ENCODE measurements at places on chromosomes 11 and 22.

DNA sequence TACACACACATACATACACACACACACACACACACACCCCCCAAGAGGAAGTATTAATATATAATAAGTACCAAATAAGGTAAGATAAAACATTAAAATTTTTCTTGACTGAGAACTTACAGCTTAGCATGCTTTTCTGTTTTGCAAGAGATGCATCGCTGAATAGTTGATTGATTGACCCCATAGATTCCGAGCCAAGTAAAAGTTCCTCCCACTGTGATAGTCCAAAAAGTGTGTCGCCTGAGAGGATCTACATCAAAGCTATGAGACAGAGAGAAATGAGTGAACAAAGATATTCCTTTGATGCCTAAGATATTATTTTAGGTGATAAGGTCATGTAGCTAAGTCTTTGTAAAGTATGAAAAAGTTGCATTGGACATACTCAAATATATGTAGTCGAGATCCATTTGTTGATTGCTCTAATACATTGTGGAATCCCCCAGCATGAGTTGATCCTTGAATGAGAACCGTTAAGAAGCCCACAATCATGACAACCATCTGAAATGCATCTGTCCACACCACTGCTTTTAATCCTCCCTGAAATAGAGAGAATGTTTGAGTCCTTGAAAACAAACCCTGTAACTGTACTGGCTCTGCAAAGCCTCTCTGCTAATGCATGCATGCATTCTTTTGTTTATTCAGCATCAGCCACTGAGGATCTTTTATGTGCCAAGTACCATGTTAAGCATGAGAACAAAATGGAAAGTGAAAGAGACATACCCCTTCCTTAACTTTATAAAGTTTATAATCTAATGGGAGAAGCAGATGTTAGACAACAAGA is 18.3 kb downstream of the SLC5A12 start:
- no peak for DNase-seq

DNA sequence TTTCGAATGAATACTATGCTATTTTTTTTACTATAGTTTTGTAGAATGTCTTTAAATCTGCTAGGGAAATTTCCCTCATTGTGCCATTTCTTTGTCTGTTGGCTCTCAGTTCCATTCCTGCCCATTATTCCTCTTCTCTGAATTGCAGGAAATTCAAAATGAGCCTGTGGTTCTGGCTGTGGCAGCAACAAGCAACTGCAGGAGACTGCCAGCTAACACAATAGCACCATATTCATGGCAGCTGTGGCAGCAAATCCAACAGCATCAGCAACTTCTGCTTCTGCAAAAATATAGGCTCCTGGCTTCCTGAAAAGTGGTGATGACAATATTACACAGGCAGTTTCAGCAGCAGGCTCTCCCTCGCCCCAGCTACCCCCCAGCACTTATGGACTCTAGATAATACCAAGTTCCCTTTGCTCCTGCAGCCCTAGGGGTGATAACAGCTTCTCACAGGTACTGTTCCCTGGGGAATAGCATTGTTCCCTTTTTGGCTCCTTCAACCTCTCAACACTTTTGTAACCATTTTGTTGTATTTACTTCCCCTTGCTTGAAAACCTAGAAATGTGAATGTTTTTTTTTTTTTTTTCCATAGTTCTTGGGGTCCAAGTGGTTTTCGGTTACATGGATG is 9.3 kb downstream of the PATE4 start:
- DNase-seq = no peak

GRCh38 chr11:3723014-3723708 is 52.0 kb upstream of the CHRNA10 start:
- no peak for DNase-seq

- DNase-seq = no peak
Observed at GRCh38 chr11:68215524-68216170, 2.6 kb upstream of the KMT5B start.

GRCh38 chr11:127044535-127044934 is 44.0 kb upstream of the KIRREL3 start:
- DNase-seq = no peak

- no peak for DNase-seq
Observed at GRCh38 chr11:46505741-46506482, 87.9 kb downstream of the AMBRA1 start.

DNA sequence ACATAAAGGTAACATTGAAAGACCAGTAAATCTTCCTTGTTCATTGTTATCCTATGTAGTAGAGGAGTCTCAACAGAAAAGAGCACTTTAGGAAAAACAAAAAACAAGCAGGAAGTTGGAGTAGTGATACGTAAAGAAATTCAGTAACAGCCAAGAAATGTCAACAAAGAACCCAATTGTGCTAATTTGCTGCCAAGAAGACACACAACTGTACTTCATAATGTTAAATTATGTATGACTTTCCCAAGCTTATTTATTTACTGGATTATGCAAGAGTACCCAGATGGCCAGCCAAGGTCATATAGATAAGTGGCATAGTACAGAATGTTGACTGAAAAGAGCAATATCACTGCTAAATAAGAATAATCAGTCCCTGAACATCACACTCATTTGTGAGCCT is 264.7 kb upstream of the CCDC179 start:
- DNase-seq = no peak

GRCh38 chr11:122984186-122985011 is 2.8 kb upstream of the BSX start:
- peak; percentile 55 for DNase-seq

DNA sequence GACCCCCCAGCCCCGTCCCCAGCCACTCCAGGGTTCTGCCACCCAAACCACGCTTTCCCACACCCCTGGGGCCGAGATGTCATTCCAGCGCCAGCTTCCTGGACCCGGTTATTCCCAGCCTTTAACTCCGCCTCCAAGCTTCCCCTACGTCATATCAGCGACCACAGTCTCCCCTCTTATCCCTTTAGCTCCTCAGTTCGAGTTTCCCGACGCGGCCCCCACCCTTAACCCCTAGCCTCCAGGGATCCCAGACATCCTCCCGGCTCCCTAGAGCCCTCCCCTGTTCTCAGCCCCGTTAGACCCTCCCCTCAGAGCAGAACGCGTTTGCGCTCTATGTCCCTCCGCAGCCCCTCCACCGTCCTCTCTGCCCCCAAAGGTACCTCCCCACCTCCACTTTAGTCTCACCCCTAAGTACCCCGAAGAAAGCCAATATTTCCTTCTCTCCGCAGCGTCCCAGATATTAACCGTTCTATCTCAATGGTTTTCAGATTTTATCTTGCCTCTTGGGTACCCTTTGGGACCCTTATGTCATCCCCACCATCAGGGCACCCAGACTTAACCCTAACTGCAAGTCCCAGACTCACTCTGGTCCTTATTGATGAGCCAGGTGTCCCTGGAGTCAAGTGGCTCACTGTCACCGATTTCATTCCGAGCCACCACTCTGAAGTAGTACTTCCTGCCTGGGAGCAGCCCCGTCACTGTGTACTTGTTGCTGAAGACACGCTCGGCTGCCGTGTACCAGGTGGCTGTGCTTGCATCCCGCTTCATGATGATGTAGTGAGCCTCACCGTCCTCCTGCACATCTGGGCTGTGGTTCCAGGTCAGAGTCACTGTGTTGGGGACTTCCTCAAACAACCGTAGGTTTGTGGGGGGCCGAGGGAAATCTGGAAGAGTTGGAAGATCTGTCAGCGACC is 8.0 kb downstream of the TMEM86A start:
- no peak for DNase-seq

- no peak for DNase-seq
Observed at GRCh38 chr22:47113853-47114415, 351.5 kb downstream of the TBC1D22A start.

DNA sequence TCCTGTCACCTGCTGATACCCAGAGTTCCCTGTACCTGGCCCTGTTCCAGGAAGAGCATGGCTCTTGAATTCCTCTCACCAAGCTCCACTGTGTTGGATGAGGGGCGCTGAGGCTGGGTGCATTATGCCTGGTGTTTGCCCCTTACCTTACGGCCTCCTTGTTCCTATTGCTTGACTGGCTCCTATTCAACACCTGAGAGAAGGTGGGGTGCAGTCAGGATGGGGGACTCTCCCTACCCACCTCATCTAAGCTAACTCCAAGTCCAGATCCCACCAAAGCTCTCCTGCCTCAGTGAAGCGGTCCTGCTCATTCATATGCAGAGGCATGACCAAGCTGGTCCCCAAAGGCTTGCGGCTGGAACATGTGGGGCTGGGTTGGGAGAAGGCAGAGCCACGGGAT is 35.8 kb upstream of the RIC3 start:
- no peak for DNase-seq

DNA sequence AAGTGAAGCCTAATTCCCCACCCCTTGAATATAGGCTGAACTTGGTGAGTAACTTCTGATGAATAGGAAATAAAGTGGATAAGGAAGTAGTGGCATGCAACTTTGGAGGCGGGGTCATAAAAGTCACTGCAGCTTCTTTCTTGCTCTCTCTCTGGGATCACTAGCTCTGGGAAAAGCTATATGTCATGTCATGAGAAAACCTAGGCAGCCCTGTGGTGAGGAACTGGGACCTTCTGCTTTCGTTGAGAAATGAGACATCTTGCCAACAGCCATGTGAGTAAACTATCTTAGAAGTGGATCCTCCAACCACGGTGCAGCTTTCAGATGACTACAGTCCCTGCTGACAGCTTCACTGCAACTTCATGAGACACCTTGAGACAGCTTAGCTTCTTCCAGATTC is 15.7 kb downstream of the ZNF214 start:
- no peak for DNase-seq

- DNase-seq = no peak
Observed at GRCh38 chr11:74540270-74540669, 46.7 kb upstream of the LIPT2 start.

- no peak for DNase-seq
Observed at GRCh38 chr11:64603411-64604110, 12.5 kb downstream of the SLC22A12 start.

GRCh38 chr11:100849009-100849900 is 162.2 kb downstream of the ARHGAP42 start:
- DNase-seq = no peak

DNA sequence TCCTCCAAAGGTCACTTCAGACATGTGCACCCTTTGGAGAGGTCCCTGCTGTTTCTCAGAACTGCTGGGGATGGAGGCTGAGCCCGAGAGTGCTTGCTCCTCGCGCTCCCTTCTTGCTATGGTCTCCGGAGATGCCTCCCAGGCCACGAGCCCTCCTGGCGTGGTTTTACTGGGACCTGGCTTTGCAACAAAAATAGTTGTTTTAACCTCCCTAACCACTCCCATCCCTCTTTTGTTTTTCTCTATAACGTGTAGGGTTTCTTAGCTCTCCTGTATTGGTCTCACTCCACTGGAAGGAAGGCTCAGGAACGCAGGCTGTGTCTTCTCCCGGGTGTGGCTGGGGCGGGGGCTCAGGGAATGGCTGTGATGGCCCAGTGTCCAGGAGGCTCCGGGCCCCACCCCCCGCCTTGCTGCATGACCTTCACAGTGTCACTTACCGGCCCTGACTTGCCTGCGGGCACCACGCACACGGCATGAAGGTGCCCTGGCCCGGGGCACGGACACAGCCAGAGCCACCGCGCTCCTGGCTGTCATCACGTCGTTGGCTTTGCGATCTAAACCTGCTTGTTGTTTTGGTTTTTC is 5.6 kb downstream of the PTDSS2 start:
- no peak for DNase-seq

DNA sequence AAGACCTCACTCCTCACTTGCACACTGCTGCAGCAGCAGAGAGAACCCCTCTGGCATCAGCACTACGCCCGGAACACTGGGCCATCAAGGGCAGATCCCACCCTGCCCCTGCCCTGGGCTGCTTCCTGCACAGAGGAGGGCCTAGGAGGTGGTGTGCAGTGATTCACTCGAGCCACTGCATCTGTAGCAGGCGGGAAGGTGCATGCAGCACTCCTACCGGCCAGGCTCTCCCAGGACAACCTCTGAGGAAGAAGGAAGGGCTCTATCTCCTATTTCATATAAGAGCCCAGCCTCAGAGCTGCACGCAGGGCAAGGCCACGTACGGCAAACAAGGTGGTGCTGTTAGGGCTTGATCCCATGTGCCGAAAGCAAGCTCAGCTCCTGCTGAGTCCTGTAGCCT is 14.2 kb downstream of the RANGAP1 start:
- peak; percentile 23 for DNase-seq

DNA sequence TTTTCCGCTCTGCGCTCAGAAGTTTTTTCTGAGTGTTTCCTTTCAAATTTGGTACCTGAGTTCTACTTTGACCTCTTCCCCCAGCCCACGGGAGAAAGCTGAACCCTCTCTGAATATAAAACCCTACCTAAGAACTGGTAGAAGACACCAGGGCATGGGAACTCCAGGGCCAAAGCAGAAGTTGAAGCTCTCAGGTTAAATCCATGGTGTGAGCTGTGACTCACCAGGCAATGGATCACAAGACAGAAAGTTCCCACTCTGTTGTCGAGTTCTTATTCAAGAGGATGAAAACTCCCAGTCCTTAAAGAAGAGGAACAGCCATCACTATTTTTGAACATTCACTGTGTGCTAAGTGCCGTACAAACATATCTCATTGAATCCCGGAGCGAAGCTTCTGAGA is 8.9 kb downstream of the TMEM218 start:
- no peak for DNase-seq

Measured in D341Med (cell line).